ENCODE measurements at places on chromosomes 12 and 14.

DNA sequence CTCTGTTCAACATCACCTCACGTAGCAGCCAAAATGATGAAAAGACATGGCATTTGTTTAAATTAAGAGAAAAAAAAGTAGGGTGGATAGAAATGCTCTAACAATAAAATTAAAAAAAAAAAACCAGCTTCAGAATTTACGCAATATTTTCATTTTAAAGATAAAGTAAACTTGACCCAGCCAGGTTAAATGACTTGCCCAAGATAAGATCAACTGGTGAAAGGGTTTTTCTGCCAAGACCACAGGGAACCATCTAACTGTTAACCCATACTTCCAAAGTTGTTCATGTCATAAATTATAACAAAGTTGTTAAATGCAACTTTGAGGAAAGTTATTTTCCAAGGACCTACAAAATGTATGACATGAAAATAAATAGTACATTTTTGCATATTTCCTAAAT lies 129.6 kb upstream of the SOX5 start:
- no peak for DNase-seq

DNA sequence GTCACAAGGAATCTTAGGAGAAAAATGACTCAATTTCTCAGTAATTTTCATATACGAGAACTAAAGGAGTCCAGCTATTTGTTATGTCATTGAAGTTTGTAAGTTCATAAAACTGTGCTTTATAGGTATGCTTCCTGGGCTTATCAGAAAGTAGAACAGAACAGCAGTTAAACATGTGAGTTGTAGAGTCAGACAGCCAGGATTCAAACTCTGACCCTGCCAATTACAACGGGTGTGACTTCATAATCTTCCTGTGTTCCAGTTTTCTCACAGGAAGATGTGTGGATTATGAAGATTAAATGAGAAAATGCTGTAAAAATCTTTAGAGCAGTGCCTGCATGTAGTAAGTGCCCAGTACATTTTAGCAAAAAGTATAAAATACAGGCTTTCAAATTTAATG lies 8.9 kb downstream of the TRIM9 start:
- no peak for DNase-seq

DNA sequence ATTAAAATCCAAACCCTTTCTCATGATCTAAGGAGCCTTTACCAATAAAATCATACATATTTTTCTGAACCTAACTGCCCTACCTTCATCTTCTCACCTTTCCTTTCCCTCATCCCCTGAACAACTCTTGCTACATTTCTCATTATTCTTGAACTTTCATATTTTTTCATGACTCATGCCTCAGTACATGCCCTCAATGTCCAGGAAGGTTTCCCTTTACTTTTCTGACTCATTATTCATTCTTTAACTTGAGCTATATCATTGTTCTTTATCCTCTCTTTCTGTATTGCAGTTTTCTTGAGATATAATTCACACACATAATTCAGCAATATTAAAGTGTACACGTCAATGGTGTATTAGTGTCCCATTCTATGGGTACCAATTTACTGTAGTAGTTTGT lies 231.0 kb downstream of the ALG10B start:
- no peak for DNase-seq

GRCh38 chr12:21509768-21510167 lies 8.2 kb downstream of the GOLT1B start:
- no peak for DNase-seq

DNA sequence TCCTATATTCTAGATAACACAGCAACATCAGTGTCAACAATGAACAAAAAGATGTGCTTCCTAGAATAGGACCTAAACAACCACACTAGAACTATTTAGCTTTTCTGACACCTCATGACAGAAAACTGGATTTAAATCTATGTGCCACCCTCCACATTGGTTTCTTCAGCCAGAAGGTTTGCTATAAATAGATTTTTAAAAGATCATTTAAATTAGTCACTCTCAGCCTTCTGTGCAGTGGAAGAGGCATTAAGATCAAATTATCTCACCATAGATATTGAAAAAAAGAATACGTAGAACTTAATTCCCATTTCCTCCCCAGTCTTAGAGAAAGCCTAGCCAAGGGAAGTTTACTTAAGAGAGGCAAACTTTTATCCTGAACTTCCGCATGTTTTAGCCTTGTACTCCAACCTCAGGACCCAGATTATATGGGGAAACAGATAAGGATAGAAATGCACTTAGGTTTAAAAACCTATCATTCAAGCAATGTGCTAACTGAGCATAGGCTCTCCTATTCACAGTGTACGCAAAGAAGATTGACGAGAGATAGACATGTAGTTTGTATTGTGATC lies 59.6 kb downstream of the NELL2 start:
- no peak for DNase-seq

DNA sequence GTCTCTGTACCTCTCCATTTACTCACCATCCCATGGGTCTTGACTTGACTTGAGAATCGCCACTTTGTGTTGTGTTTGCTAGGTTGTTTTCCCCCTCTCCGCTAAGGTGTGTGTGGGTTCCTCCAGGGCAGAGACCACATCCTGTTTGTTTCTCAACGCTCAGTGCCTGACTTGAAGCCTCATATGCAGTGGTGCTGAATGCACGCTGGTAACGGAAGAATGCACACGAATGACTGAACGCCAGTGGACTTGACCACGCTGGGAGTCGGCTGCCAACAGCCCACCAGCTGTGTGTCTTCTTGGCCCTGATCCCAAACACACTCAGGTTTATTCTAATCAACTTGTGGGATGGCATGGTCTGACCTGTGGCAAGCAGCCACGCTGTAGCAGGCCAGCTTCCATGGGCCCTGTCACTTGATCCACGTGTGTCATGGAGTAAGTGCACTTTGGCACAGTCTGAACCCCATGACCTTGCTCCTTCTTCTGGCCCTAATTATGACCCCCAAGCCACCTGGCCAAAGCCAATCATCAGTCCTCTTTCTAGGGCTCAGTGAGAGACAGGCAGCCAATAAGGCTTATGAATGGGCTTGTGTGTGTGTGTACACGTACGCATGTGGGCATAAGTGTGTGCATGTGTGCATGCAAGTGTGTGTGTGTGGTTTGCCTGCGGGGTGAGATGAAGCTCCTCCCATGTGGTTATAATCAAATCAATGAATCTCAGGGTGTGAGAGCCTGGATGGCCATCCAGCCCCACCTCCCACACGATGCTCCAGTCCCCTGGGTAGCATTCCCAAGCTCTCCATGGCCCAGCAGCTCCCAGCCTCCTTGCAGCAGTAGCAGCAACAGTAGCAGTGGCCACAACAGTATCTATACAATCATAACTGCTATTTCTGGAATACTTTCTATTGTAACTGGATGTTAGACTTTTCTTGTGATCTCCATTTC lies 6.4 kb upstream of the TC2N start:
- no peak for DNase-seq

GRCh38 chr12:49019443-49020324 lies 1.1 kb upstream of the PRKAG1 start:
- peak; percentile 55 for DNase-seq

DNA sequence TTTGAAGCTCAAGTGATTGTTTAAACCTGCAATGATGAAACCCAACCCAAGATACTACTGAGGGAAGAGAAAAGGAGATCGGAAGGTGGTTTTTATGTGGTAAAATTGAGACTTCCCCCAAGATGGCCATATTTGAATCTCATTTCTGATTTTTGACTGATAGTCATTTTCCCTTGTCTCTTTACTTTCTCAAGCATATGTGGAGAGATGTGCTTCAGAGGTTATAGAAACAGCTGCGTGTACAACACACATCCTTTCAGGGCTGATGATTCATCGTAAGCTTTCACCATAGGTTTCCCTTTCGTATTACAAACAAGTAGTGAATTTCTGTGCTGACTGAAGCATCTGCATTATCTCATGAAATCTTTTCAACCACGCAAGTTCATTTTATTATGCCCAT lies 276.2 kb downstream of the EMP1 start:
- peak; percentile 64 for DNase-seq

GRCh38 chr14:37599507-37600368 lies 4.3 kb downstream of the TTC6 start:
- no peak for DNase-seq

GRCh38 chr12:116734156-116734768 lies 3.6 kb downstream of the SPRING1 start:
- DNase-seq, result no peak

DNA sequence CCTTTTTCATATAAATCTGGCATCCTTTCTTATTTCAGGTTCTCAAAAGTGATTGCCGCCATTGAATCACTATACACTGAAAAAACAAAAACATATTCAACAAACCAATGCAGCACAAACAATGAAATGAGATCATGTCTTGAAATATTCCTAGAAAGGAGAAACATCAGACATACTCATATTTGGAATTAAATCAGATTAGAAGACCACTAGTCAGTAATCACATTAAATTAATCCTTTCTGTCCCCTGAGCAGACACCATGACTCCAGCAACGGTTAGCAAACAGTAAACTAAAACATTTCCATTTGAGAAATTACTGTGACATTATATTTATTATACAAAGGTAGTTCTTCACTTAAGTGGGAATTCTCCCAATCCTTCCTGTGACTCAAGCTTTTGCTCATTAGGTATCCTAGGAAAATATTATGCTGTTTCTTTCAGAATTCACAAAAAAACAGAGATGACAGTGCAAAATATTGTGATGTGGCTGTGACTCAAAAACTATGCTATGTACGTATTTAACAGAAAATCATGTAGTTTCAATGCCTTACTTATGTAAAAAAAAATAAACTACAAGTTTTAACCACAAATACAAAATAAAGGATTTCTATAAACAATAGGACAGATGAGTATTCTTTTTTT lies 29.7 kb downstream of the CPNE8 start:
- DNase-seq, result no peak

DNA sequence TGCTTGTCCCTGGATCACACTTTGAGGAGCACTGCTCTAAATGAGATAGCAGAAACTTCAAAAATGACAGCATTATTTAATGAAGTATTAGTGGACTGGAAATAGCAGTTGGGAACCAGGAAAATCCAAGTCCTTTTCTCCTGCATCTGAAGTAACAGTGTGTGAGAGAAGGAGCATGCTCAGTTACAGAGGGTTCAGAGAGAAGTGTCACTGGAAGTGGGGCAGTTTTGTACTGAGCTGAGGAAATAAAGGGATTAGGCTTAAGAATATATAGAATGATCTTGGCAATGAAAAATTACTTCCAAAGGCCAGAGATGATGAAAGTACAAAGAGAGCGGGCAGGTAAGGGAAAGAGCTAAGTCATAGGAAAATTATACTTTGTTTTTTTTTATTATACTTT lies 130.9 kb downstream of the MIPOL1 start:
- no peak for DNase-seq

GRCh38 chr14:95098984-95099599 lies 58.2 kb downstream of the DICER1 start:
- DNase-seq, result peak; percentile 72

DNA sequence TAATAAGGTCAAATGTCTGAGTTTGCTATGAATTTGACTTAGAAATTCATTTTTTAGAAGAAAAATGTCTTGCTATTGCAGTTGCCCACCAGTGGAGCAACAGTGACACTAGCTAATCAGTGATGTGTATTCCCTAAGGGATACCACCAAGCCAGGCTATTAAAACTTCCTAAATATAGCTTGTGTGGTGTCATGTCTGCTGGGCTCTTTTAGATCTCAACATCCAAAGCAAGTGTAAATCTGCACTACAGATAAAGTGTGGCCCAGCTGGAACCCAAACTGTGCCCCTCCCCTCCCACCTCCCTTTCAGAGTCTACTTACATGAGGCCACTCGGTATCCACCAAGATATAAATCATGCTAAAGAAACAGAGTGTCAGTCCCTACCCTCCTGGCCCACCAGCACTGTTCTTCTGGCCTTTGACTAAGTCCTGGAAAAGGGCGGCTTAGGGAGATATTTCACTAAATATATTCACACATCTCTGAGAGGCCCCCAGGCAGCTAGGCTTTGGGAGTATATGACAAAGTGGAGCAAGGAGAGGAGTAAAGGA lies 53.8 kb downstream of the SLC35F4 start:
- no peak for DNase-seq

- peak; percentile 42 for DNase-seq
Measured at GRCh38 chr12:5232291-5232690, 188.6 kb downstream of the KCNA5 start.

DNA sequence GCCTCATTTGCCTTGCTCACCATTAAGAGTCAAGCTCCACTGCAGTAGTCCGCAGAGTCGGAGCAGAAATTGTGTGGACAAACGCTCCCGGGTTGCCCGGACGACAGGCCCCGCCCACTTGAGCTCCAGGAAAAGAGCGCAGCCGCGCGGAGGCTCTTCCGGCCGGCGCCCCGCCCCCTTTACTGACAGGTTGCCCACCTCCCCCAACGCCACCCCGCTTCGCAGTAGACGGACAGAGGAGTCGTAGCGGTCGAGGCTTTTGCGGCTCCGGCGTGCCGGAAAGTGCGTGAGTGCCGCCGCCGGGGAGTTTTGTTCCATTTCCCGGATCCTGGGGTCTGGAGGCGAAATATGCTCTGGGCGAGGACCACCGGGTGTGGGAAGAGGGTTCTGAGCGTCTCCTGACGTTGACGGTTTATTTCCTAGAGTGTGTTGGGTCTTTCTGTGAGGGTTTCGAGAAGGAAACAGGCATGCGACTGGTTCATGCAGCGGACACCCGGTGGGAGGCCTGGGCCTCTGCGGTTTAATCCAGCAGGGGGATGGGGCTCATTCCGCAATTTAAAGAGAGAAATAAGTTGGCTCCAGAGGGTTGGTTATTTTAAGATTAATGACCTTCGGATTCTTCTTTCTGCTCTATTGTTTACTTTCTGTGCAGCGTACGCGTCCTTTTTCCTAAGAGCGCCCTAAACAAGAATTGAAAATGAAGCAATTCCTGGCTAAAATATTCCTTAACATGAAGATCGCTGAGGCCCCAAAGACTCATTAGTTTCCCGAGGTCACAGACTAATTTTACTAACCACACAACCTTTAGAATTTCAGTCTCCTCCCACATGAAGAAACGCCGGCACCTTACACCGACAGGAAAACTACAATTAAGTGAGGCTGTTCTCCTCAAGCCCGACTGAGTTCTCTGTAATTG lies at the start of the genes DNAI7 and ETFRF1:
Gene DNAI7 (minus strand): TSS at position 105 of the 916 bp plus-strand sequence. CDS start 82 bp downstream, at position 23.
Gene ETFRF1 (plus strand): TSS at position 182 of the 916 bp plus-strand sequence. CDS start 8,720 bp downstream, outside the sequence.
- peak; percentile 91 for DNase-seq

GRCh38 chr12:2413999-2414792 lies 361.4 kb downstream of the CACNA1C start:
- no peak for DNase-seq

- DNase-seq, result no peak
Measured at GRCh38 chr12:45503899-45504298, 225.6 kb upstream of the ARID2 start.

DNA sequence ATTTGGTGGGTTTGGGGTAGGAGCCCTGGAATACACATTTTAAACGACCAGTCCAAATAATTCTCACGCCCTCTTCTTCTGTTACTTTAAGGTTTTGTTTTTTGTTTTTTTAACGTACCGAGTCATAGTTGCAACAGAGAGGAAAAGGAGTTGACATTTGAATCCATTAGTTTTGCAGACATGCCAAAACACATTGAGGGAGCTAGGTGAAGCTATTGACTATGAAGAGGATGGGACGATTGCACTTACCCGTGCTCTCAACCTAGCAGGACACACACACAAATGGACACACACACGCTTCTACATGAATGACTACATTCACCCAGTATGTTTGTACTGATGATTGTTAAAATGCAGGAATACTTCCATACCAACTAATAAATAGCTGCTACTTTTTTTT lies 54.3 kb upstream of the CIT start:
- DNase-seq, result no peak

GRCh38 chr14:92927349-92928257 lies 4.7 kb downstream of the CHGA start:
- no peak for DNase-seq
